ENCODE measurements at places on chromosomes 5 and 9.

GRCh38 chr9:131046581-131047202, 37.7 kb downstream of the LAMC3 start:
- peak; percentile 56 for DNase-seq

DNA sequence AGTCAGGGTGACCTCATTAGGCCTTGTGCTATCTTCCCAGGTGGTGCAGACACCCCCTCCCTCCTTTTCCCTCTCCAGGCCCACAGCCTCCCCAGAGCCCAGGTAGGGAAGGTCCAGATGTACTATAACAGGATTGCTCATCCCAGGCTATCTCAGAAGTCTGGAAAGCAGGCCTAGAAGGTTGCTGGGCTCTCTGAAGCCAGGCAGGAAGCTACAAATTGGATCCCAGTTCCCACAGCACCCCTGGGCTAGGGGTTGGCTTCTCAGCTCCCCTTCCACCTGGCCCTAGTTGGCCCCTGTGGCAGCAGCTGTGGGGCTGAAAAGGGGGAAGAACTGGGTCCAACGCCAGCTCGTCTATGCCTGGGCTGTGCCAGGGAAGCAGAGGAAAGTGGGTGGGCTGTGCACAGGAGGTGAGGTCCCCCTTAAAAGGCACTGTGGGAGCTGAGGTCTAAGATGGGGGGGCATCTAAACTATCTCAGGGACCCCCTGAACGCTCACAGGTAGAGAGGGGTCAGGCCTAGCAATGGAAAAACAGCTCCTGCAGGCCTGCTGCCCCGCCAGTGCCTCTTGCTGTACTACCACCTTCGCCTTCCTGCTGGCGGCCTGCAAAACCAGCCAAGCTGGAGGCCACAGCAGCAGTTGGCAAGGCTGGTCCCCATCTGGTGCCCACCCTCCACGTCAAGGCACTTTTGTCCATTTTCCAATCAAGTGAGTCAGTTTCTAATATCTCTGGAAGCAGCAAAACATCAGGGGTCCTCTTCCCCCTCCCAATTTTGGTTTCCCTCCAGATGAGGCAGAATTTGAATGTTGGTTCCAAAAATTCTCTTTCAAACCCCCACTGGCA, 13.3 kb upstream of the PSMD5 start:
- DNase-seq: no peak

DNA sequence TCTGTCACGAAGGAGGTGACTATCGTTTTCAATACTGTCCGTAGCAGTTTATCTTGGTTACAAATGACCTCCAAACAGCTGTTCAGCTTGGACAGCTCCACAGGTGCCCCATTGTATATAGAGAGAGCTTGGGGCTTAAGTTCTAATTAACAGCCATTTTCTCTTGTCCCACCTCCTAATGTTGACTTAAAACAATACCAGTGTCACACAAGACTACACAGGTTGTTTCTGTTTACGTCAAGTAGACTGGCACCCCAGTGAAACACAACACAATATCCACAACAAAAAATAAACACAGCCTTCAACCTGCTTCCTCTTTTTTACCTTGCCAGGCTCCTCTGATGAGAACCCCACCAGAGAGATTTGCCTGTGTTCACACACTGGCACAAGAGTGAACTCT, 39.8 kb upstream of the TLE1 start:
- DNase-seq: no peak

- no peak for DNase-seq
Measured at GRCh38 chr5:59361454-59361853, 532.1 kb downstream of the PDE4D start.

DNA sequence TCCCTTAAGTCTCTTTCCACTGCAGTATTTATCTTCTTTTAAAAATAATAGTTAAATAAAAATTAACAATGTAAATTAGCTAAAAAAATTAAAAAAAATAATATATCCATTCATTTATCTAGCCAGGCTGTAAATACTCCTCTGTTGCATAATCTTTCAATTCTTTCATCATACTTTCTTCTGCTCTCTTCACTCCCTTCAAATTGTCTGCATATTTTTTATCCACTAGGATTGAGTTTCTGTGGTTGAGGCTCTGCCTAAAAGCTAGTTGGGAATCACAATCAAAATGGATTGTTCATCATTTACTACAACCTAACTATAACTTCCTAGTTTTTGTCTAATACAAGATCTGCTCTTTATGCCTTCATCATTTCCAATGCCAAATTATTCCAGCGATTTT, 182.2 kb downstream of the PDE4D start:
- no peak for DNase-seq

Data from stimulated activated CD8-positive, alpha-beta memory T cell treated with anti-CD3 and anti-CD28 coated beads, Interleukin-15, amount 100 ng/mL, for 48 hours (primary cell).